Glutamatergic neuron (in vitro differentiated cells): ENCODE measurements at places on chromosomes 16 and 17.

GRCh38 chr17:6862825-6863224 lies 31.3 kb upstream of the TEKT1 start:
- no peak for DNase-seq

DNA sequence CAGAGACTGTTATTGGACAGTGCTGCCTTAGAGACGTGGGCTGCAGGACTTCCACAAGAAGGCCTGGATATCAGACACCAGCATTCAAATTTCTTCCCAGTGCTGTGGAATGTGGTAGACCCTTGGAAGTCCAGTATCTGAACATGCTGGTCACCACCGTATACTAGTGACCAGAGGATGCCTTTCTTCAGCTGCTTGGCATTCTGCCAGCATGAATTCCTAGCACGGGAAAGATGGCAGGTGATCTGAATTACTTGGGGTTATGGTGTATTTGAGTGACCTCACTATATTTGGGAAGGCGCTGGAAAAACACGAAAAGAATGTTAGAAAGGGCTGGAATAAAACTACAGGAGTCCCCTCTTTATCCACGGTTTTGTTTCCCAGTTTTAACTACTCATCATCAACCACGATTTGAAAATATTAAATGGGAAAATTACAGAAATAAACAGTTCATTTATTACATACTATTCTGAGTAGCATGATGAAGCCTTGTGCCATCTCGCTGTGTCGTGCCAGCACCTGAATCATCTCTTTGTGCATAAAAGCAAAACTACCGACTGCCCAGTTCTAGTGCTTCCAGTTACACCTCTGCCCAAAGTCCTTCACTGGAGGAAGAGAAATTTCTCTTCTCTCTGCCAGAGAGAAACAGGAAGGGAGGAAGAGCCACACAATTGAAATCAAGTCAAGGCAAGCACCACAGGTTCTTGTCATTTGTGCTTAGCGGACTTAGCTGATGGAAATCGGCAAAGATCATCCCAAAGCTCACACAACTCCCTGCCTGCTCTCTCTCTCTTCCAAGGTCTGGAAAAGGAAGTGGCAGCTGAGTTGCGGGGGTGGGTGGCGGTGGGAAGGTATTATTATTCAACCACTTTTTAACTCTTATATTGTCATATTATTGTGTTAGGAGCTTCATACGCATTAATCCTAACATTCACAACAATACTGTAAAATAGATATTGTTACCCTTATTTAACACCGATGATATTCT lies 1.4 kb upstream of the CHST4 start:
- DNase-seq = no peak

DNA sequence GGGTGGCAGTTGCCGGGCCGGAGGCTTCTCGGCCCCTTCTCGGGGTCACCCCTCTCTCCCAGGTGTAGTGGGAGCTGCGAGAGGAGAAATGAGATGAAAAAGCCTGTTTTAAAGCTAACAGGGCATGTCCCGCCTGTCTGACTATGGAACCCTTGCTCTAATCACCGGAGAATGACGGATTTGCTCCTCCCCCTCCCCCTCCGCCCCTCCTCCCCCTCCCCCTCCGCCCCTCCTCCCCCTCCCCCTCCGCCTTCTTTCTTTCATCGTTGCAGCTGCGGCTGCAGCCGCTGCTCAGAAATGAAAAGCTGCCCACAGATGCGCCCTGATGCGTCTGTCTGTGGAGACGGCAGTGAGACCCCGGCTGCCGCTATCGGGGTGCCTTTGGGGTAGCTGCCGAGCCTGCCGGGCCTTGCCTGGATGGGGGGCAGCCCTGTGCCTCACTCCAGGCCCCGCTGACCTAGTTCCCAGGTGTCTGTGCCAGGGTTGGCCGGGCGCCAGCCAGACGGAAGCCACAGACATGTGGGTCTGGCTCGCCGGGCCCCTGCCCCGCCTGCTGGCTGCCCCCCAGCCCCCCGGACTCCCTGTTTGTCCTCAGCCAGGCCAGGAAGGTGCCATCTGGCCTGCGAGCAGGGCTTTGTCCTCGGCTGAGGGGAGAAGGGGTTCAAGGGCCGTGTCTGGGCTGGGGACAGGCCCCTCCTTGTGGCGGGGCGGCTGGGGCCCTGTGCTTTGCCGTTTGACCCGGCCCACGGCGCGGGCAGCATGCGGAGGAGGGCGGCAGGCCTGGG lies 37.7 kb downstream of the GINS2 start:
- no peak for DNase-seq

DNA sequence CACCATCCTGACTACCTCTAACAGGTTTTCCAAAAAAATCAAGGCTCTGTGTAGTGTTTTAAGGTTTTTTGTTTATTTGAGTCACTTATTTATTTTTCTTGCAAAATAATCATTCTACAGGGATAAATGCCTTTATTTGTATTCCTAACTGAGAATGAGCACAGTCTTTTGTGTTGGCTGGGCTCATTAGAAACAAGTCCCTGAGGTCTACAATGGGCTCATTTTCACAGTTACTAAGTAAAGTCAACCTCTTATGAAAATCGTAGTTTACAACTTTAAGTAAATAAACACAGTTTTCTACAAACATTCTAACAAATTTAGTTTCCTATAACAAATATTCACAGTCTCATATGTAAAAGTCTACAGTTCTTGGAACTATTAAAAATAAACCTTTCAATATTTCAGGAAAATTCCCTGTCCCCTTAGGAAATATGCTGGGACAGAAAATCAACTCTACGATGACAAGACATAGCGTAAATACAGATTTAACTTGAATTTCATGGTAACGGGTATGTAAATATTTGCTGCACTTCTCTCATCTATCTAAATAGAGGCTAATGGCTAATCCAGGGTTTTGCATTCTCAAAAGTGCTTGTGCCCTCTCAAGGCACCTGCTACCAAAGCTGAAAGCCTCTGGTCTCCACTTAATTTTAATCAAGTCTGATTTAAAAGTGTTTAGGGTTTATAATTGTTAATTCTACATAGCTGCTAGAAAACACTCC lies 31.5 kb upstream of the CDH5 start:
- DNase-seq = no peak

- no peak for DNase-seq
Measured at GRCh38 chr16:66093191-66093590, 273.3 kb upstream of the CDH5 start.

GRCh38 chr17:9598661-9599060 lies 22.2 kb downstream of the CFAP52 start:
- DNase-seq = no peak

GRCh38 chr16:75002474-75002873 lies 3.6 kb downstream of the ZNRF1 start:
- DNase-seq = no peak

GRCh38 chr16:11679941-11680911 lies 12.0 kb downstream of the SNN start:
- DNase-seq = no peak

DNA sequence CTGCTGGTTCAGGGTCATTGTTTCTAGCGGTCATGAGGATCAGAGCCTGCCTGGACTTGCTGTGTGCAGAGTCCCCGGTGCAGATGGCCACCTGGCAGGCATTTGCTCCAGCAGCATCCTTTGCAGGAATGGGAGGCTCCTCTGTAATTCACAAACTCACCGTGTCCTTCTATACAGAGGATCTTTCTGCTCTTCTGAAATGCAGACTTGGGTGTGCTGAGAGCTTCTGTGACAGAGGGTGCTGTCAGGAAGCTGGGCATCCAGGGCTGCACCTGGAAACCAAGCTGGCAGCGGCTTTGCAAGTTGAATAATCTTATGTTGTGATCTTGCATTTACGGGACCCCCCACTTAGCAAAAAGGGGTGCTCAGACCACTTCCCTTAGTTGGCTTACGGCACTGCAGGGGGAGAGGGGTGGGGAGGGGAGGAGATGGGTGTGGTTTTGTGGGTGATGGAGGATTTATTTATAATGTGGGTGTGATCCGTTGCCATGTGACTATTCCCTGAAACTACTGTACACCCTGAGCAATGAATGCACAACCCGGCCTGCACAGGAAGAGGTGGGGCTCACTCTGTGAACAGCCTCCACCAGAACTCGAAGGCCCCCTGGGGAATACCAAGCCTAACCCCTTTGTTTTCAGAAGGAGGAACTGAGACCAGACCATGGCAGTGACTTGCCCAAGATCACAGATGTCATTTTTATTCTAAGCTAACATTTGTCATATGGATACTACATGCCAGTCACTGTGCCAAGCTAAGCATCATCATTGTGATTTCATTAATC lies 178.3 kb downstream of the PRKCB start:
- no peak for DNase-seq

DNA sequence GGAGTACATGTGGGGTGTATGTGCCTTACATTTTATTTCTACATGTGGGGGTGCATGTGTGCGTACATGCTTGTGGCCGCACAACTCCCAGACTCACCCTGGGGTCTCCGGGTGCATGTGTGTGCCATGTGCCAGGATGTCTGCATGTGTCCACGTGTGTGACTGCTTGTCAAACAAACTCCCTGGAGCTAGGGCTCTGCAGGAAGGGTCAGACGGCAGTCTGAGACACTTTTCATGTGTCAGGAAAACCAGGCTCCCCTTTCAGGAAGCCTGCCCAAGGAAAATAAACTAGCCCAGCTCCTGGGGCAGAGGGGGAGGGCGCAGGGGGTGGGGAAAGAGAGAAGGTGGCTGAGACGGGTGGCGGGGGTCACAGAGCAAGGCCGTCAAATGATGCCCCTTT lies 44.7 kb downstream of the FZD2 start:
- no peak for DNase-seq
